ENCODE measurements at places on chromosomes 1 and 21.

- peak; percentile 14 for DNase-seq
Observed at GRCh38 chr1:106290805-106291501, 765.5 kb upstream of the PRMT6 start.

DNA sequence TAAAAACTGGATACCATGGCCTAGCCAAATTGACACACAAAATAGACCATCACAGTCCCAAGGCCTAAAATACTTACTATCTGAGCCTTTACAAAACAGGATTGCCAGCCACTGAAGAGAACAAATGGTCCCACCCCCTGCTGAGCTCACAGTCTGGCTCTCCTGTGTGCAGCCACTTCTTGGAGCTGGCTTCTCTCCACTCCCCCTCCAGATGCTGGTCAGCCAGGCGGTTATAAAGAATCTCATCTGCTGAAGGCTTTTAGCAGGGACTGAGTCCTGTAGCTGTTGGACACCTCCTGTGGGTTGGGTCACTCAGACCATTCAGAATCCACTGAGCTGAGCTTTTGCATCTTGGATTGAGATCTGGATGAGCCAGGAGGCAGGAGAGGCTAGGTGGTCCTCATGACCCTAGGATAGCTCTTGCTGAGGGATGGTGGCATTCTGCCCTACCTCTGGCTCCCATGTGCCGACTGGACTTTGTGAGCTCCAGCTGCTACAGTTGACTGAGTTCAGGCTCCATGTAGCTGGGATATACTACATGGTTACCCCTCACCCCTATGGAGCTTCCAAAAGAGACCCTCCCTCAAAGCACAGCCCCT lies 16.1 kb downstream of the OXCT2 start:
- no peak for DNase-seq

DNA sequence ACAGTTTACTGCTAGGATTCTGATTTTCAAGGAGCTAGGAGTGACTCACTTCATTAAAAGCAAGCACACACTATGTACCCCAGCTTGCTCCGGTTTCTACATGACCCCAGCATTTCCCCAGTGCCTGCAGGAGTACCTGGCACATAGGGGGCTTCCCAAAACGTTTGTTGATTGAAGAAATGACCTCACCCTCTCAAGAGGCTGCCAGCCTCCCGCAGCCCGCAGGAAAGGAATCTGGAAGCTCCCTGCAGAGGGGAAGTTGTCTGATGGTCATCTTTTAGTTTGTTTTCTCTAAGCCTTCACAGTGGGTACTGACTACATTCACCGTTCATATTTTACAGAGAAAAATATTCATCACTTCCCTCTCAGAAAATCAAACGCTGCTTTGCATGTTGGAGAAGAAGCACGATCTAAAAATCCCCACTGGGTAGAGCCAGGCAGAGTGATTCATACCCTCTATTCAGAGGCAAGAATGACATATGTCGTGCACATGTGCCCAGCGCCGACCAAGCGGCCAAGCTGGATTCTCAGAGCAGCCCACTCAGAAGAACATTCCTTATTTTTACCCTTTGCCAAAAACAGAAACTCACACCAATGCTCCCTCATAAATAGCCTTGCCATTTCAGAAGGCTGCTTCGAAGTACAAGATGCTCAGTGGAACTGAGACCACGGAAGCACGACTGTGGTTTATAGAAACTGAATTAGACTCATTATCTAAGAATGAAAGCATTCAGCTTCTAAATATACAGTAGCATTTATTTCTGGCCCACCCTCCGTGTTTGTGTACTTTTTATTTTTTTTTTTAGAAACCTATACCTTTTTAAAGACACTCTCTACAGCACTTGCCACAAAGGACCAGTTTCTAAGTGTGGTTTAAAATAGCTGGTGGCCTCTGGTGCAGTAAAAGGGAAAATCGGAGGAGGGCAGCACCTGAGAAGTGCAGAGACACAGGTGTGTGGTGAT lies 143.2 kb downstream of the MIS18A start:
- peak; percentile 23 for DNase-seq

DNA sequence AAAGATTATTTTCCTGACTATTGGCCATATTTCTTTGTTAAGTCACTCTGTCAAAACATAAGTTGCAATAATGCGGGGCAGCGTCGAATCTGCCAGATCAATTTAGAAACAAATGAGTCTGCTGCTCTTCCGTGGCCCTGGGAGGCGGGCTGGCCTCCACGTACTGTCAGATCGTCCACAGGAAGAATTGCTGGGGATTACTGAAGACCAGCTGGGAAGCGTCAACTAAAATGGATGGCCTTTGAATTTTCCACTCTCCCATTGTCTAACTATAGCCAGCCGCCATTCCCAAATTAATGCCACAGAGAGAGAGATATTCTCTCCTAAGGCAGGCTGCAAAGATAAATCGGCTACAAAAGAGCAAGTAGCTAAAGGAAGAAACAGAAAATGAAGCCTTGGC lies 560.2 kb downstream of the SMYD3 start:
- no peak for DNase-seq

DNA sequence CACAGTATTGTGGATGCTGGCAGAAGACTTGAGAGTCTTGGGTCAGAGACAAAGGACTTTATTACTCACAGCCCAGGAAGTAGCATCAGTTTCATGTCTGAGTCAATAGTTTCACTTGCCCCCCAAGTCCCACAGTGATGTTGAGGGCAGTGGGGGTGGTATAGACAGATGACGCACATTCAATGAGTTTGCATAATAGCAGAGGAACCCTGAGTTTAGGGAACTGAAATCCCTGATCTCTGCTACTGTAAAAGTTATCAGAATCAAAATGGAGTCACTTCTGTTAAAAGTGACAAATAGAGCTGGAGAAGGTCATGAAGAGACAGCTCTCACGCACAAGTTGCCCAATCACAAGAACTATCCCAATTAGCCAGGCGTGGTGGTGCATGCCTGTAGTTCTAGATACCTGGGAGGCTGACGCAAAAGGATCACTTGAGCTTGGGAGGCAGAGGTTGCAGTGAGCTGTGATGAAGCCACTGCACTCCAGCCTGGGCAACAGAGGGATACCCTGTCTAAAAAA lies 11.5 kb upstream of the HCRTR1 start:
- no peak for DNase-seq

DNA sequence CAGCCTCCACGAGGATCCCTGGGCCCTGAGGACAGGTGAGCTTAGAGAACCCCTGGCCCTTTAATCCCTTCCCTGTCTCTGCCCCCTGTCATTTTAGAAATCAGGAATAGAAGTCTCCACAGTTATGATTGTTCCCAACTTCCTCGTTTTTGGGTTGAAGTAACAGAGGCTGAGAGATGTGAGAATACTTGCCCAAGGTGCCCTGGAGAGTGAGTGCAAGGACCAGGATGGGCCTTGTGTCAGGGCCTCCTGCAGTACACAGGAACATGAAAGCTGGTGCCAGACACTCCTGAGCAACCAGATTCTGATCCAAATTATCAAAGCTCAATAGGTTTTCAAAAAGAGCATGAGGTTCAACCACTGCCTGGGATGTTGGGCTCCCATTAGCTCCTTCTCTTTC lies 10.1 kb downstream of the HLX start:
- DNase-seq = no peak

Measured in adipocyte (in vitro differentiated cells).